Liver (tissue), 10 donors: ENCODE measurements at places on chromosomes 11 and 22. TPM values are rescaled to one million over a fixed set of nuclear protein-coding genes. Genes with fewer than 3 reads are reported as not detected.

- DNase-seq: no peak
Observed at GRCh38 chr22:19656541-19657251, 57.6 kb upstream of the SEPTIN5 start.

DNA sequence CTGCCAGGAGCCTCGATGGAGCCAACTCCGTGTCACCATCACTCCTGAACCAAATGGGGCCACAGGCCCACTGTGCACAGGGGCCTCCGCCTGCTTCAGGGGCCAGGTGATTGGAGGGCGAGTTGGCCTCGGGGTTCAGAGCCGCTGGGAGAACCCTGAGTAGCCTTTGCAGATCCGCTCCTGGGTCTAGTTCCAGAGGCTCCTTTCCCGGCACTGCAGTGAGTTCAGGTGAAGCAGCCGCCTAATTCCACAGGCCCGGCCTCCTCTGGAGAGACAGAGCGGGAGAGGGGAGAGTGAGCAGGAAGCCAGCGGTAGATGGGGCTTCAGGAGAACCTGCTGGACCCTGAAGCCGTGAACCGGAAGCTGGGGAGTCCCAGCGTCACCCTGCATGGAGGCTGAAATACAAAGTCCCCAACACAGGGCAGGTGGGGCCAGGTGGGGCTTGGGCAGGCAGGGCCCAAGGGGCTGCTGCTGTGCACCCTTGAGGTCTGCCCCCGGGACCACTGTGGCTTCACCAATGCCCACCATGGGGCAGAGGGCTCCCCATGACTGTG is 22.5 kb downstream of the DRD4 start:
- DNase-seq: no peak

DNA sequence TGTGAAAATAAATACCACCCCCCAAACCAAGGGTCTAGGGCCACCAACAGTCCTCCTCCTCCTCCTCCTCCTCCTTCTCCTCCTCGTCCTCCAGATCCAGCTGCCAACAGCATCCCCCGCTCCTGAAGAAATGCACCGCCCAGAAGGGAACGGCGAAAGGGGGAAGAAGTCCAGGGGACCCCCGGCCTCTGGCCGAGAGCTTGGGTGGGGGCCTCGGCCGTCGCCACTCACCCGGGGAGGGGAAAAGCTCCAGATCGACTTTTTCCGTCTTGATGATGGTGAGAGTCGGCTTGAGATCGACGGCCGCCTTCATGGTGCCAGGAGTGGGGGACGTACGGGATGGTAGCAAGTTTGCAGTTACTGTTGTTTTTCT is 65.7 kb downstream of the ETS1 start:
- DNase-seq: no peak

DNA sequence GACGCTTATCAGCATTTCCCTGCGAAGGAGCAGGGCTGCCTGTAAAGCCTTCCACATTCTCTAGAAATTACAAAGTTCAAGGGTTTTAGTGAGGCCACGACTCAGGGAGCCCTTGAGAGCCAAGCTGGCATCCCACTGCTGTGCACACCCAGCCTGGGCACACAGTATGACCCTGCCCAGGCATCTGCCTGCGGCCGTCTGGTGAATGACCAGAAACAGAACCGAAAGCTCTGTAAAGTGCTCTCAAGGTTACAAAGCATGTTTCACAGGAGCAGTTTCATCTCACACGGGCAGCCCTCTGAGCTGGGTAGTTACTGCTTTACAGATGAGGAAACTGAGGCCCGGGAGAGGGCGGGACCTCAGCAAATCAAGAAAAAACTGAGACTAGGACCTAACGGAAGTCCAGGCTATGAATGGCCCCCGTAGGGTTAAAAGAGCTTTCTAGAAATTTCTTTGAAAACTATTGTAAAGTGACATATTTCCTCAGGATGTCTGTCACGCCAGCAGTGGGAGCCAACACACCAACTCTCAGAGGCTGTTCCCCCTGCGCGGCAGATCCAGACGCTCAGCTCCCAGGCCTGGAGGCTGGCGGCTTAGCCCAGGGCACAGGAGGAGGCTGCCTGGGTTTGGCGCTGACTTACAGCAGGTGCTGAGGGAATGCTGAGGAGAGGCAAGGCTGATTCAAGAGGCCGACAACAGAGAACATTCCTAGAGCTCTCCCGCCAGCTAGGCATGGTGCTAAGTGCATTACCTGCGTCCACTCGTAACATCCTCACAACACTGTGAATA is 7.7 kb upstream of the TCF20 start:
- DNase-seq: no peak

GRCh38 chr22:42644422-42645340 is 4.3 kb upstream of the ATP5MGL start:
- DNase-seq: no peak

The CCDC87 gene
- 0.14 TPM for total RNA-seq

The AP2A2 gene
- total RNA-seq: 20.5 TPM

The ART1 gene
- total RNA-seq: not detected

The KCNQ1 gene
- 2.2 TPM for total RNA-seq

The NCF4 gene
- 6.9 TPM for total RNA-seq

The KRTAP5-1 gene
- not detected for total RNA-seq
